ENCODE measurements at places on chromosomes 7 and 10.

DNA sequence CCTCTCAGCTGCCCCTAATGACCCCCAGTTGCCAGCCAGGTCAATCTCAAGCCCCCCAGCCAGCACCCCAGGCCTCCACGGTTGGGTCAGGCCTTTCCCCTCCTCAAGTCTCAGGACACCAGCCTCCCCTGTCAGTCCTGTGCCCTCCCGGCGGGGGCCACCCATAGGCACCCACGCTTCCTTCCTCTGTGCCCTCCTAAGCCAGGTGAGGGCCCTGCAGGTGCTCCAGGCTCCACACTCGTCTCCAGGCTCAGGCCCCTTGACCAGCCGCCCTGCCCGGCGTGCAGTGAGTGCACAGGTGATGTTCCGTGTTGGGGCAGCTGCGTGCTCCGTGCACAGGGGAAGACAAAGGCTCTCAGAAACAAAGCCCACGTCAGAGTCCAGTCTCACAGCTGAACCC is 26.8 kb upstream of the ADGRA1 start:
- DNase-seq, result no peak

DNA sequence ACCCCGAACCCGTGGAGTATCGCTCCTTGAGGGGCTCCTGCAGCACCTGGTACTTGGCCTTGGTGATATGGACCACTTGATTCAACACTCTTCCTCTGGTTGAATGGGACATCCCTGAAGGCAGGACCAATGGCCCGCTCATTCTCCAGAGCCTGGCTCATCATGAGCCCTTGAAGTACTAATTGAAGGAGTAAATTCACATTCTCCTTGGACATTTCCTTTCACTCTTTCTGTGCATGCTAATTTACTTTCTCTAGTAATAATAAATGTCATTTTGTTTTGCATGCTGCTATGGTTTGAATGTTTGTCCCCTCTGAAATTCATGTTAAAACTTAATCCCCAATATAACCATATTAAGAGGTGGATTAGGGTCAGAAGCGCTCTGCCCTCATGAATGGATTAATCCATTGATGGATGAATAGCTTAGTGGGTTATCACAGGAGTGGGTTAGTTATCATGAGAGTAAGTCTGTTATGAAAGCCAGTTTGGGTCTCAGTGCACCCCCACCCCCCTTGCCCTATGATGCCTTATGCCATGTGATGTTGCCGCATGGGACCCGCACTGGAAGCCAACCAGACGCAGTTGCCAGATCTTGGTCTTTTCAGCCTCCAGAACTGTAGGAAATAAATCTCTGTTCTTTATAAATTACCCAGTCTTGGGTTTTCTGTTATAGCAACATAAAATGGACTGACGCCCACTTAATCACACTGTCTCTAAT is 23.8 kb downstream of the FGFBP3 start:
- DNase-seq, result no peak

DNA sequence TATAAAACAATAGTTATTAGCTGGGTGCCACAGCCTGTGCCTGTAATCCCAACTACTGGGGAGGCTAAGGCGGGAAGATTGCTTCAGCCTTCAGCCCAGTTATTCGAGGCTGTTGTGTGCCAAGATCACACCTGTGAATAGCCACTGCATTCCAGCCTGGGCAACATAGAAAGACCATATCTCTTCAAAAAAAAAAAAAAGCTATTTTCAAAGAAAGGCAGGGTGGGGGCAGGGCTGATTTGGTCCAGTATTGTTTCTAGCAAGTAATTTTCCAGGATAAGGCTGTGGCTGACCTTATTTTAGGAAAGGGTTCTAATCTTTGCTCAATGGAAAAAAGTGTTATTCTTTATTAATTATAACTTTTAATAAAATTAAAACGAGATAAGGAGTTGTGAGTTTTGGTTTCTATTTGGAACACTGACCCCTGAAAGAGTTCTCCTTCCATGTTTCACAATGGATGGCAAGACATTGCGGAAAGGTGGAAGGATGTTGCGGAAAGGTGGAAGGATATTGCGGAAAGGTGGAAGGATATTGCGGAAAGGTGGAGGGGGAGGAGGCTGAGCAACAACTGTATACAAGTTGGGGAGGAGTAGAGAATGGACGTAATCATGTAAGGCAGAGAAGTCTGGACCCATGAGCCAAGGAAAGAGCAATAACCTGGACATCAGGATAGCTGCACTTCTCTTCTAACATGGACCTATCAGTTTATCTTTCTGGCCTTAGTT is 1.5 kb upstream of the C1GALT1 start:
- no peak for DNase-seq

DNA sequence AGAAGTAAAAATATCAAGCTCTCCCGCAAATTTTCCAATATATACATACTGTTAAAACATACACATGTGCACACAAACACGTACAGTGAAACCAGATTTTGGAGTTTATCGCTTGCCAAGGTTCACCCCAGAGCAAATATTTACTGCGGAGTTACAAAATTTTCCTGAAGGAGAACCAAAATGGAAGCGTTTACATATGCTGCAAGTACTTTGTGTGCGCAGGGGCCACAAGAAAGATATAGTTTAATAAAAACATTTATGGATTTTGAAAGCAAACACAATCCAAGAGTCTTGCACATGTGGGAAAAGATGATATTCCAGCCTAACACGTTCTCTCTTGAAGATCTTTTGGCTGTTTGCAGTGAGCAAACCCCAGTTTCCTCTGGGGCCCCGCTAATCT is 301.3 kb upstream of the NFE2L3 start:
- DNase-seq, result no peak

- DNase-seq, result no peak
These were observed 108.8 kb downstream of the GNAI1 start for GRCh38 chr7:80243425-80243824.

DNA sequence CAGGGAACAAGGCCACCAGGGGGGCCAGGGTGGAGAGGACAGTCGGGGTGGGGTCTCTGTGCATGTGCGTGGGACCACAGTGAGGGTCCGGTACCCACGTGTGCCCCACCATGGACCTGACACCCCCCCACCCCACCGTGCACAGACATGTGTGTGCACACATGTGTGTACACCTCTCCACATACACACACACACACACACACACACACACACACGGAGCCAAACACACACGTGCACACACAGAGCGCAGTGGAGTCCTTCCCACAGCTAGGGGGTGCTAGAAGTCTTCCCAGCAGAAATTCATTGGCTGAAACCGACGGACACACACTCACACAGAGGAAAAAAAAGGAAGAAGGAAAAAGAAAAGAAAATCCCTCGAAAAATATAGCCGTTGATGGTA is 42.8 kb upstream of the GNA12 start:
- peak; percentile 51 for DNase-seq

- DNase-seq, result no peak
These were observed 153.8 kb upstream of the AKR1E2 start for GRCh38 chr10:4672201-4672600.

DNA sequence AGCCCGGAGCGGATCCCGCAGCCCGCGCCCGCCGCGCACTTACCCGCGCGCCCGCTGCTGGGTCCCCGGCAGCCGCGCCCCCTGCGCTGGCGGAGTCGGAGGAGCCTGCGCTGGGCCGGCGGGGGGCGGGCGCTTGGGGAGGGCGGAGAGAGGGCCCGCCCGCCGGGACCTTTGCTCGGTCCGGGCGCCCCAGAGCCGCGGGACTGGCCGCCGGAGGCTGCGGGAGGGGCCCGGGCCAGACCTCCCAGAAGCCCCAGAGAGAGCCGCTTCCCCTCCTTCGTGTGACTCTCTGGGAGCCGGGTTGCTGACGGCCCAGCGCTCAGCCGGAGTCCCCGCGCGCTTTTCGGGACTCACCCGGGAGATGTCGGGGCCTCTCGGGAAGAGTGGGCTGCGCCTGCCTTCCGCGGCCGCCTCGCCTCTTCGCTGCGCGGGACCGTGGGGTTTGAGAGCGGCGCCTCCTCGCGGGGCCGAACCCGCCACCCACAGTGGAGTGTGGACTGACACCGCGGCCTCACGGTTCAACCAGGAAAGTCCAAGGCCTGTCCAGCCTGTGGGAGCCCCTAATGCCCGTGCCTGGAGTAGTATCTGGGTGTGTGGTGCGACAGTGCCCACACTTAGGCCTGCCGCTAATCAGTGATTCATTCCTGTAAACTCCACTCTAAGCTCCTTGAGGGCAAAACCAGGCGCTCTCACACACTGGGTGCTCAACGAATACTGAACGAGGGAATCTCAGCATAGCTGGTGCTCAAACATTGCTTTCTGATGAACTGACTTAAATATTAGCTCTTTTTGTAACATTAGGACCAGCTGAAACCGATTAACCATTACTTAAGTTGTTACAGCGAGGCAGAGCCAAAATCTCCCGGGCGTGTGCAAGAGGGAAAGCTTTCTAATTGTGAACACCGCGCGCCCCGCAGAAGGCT is at the start of gene GSDME:
Gene GSDME, minus strand, starts transcription at position 112 of the 923 bp plus-strand sequence. CDS start 7,690 bp downstream, outside the sequence.
- DNase-seq, result no peak

GRCh38 chr7:100966542-100967291 is 2.6 kb upstream of the MUC12 start:
- DNase-seq, result no peak

- DNase-seq, result no peak
These were observed 57.6 kb downstream of the CDH23 start for GRCh38 chr10:71454347-71454746.

GRCh38 chr7:13742811-13743210 is 246.7 kb downstream of the ETV1 start:
- DNase-seq, result no peak

GRCh38 chr10:49364747-49365146 is 31.1 kb downstream of the DRGX start:
- no peak for DNase-seq

DNA sequence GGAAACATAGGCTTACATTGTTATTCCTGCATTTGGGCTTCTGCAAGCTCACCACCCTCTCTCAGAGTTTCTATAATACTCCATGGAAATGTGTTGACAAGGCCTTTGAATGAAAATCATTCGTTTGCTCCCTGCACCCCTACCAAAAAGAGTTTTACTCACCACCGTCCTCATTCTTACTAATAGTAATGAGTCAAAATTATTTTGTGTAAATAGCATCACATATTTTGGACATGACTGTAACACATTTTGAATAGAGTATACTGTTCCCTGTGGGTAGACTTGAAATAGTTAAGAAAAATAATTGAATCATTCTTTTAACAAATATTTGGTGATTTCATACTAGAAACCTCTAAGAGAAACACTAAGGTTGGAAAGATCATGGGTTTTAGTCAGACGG is 84.6 kb downstream of the AKAP9 start:
- no peak for DNase-seq

DNA sequence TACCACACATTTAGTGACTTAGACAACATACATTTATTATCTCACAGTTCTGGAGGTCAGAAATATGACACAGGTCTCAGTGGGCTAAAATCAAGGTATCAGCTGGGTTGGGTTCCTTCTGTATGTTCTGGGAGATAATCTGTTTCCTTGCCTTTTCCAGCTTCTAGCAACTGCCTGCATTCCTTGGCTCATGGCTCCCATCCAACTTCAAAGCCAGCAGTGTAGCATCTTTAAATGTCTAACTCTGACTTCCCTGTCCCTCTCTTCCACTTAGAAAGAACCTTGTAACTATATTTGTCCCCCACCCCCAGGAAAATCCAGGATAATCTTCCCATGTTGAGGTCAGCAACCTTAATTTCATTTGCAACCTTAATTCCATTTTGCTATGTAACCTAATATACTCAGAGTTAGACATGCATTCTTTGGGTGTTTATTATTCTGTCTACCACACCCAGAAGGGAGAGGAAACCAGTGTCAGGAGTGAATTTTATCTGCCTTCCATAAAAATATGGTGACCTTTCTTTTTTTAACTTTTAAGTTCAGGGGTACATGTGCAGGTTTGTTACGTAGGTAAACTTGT is 57.3 kb upstream of the SMIM30 start:
- DNase-seq, result no peak

DNA sequence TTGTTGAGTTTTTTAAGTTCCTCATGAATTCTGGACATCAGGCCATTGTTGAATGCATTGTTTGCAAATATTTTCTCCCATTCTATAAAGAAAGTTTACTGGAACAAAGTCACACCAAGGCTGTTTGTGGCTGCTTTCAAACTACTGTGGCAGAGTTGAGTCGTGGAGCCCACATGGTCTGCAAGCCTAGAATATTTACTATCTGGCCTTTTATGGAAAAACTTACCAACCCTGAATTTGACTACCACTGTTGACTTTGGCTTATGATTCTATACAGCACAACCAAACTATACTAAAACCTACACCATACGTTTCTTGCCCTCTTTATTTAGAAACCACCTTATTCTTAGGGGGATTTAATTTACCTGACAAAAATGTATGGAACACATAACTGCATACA is 239.1 kb downstream of the KCNMA1 start:
- no peak for DNase-seq

DNA sequence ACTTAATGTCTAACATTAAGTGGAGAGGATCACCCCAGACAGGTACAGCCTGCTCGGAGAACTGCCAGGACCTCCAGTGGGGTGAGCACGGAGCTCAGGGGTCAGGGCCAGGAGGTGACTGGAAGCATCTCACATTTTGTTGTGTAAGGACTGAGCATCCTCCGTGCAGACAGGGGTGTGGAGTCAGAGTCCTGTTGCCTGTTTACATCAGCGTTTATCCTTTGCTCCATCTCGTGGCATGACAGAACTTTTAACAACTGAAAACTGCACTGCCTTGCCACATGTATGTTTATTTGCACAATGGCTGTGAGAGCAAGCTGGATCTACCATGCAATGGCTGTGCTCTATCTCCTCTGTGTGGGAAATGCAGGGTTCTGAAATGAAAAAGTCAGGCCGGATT is 175.4 kb upstream of the AKR1E2 start:
- DNase-seq, result no peak

GRCh38 chr7:99615989-99616358 is 772 bp upstream of the ZSCAN25 start:
- no peak for DNase-seq

DNA sequence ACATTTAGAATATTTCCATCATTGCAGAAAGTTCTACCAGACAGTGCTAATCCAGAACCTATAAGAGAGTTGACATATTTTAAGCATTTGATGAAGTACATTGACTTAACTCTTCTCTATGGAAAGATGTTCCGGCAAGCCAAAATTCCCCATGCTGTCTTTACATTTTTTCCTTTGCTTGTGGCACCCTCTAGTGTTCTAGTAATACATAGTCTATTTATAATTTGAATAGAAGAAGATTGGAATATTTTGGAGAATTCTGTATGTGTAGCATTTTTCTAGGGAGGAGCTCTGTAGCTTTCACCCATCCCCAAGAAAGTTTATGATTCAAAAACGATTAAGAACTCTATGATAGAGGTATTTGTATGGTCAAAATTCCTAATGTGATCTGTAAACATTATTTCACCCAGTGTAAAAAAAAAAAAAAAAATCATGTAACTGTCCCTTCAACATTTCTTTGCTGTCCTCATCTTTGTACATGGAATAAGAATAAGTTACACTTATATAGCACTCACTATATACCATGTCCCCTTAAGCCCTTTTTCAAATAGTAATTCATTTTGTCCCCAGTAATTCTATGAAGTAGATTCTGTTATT is 33.2 kb downstream of the NRF1 start:
- DNase-seq, result peak; percentile 34

DNA sequence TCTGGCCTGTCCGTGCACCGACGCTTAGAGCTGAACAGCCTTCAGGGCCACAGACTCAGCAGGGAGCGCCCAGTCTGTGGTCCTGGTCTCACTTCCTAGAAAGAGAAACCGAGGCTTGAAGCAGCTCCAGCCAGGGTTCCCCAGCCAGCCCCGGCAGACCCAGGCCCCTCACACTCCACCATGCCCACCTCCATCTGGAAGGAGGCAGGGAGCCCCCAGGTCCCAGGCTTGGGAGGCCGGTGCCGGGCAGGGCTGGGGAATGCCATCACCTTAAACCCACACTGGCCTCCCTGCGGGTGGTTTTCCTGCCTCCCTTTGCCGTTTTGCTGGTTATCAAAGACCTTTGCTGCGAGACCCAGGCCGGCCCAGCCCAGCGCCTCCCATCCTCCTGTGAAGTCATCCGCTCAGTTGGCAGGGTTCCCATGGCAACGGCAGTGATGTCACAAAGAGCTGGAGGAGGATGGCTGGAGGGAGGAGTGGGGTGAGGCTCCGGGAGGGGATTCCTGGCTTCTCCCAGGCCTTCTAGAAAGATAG is 24.0 kb downstream of the ELFN1 start:
- no peak for DNase-seq

Measured in NCI-H2029 treated with DMSO at 0.1 percent for 48 hours (cell line).